Memory B cell (primary cell): ENCODE measurements at places on chromosomes 3 and 15.

DNA sequence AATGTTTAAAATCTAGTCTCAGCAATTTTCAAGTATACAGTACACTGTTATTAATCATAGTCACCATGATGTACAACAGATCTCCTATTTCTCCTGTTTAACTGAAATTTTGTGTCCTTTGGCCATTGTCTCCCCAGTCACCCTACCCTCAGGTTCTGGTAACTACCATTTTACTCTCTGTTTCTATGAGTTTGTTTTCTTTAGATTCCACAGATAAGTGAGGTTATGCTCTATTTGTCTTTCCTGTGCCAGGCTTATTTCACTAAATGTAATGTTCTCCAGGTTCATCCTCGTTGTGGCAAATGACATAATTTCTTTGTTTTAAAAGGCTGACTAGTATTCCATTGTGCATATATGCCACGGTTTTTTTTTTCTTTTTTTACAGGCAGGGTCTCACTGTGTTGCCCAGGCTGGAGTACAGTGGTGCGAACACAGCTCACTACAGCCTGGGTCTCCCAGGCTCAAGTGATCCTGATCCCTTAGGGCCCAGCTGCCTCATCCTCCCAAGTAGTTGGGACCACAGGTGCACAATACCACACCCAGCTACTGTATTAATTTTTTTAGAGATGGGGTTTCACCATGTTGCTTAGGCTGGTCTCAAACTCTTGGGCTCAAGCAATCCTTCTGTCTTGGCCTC is 50.0 kb downstream of the RAB7A start:
- no peaks in the 10 kb centered on the region for H3K27me3 ChIP-seq
- H3K36me3 ChIP-seq = peaks cover 15% of the 10 kb centered on the region
- H3K4me3 ChIP-seq = no peak overlapping the region
- DNase-seq = no peak
- peak overlapping the region; percentile 77 for H3K27ac ChIP-seq

GRCh38 chr3:59850417-59850816 is 800.6 kb upstream of the CFAP20DC start:
- H3K27ac ChIP-seq = no peak overlapping the region
- peaks cover 4% of the 10 kb centered on the region for H3K36me3 ChIP-seq
- H3K4me1 ChIP-seq = no peaks in the 10 kb centered on the region
- H3K27me3 ChIP-seq = no peaks in the 10 kb centered on the region
- no peak for DNase-seq
- H3K4me3 ChIP-seq = no peak overlapping the region

GRCh38 chr3:69011096-69011730 is 2.3 kb downstream of the EOGT start:
- H3K36me3 ChIP-seq = peaks cover 9% of the 10 kb centered on the region
- no peak for DNase-seq
- H3K27me3 ChIP-seq = no peaks in the 10 kb centered on the region
- H3K4me3 ChIP-seq = peak overlapping the region; percentile 41
- H3K27ac ChIP-seq = peak overlapping the region; percentile 35

GRCh38 chr3:136044980-136045745 is 79.6 kb downstream of the PPP2R3A start:
- H3K27me3 ChIP-seq = peaks cover 10% of the 10 kb centered on the region
- H3K36me3 ChIP-seq = no peaks in the 10 kb centered on the region

- peaks cover 5% of the 10 kb centered on the region for H3K27me3 ChIP-seq
- no peak for DNase-seq
- H3K4me1 ChIP-seq = peaks cover 6% of the 10 kb centered on the region
- H3K27ac ChIP-seq = no peak overlapping the region
Measured at GRCh38 chr15:55829826-55830225, 86.9 kb upstream of the PRTG start.

GRCh38 chr15:67006083-67007065 is 59.0 kb upstream of the SMAD3 start:
- no peak overlapping the region for H3K4me3 ChIP-seq
- H3K4me1 ChIP-seq = peaks cover 15% of the 10 kb centered on the region
- H3K27ac ChIP-seq = no peak overlapping the region
- no peak for DNase-seq
- H3K27me3 ChIP-seq = peaks cover 2% of the 10 kb centered on the region

GRCh38 chr3:13874891-13875290 is 5.0 kb downstream of the WNT7A start:
- no peak overlapping the region for H3K27ac ChIP-seq
- DNase-seq = no peak
- no peak overlapping the region for H3K4me3 ChIP-seq
- no peaks in the 10 kb centered on the region for H3K36me3 ChIP-seq
- H3K4me1 ChIP-seq = peaks cover 2% of the 10 kb centered on the region
- peaks cover 23% of the 10 kb centered on the region for H3K27me3 ChIP-seq

DNA sequence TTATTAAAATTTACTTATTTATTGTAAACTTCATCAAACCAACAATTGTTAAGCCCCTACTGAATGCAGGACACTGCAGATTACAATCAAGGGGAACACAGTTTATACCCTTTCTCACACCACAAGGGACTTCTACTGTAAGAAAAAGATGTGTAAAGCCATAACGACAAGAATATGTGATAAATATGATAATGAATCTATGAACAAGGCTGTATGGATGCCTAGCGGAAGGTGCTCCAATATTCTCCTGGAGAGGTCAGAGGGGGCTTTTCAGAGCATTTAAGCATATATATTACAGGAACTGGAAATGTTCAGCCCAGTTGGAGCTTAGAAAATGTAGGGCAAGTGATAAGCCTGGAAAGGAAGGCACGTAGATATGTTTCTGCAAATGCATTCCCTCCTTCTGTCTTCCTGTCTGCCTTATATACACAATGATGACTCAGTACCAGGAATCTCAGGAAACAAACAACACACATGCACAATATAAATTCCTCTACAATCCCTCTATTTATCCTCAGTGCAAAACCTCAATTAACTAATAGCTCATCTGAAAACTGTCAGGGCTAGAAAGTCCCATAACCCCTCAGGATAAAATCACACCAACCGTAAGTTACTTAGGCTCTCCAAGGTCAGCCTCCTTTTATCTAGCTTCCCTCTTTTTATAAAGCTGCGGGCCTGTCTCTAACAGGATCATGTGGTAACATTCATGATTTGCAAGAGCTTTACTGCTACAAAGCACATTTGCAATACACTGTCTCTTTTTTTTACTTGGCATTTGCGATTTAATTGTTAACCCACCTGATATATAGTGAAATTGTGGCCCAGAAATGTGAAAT is 393.1 kb downstream of the LPP start:
- no peak overlapping the region for H3K27ac ChIP-seq
- H3K4me3 ChIP-seq = no peak overlapping the region
- H3K36me3 ChIP-seq = peaks cover 12% of the 10 kb centered on the region
- peaks cover 5% of the 10 kb centered on the region for H3K4me1 ChIP-seq

GRCh38 chr3:116877968-116878367 is 168.4 kb downstream of the TUSC7 start:
- H3K27me3 ChIP-seq = peaks cover 2% of the 10 kb centered on the region
- no peak for DNase-seq
- peaks cover 8% of the 10 kb centered on the region for H3K36me3 ChIP-seq

- no peak for DNase-seq
- H3K4me3 ChIP-seq = no peak overlapping the region
- peaks cover 3% of the 10 kb centered on the region for H3K36me3 ChIP-seq
- H3K27ac ChIP-seq = no peak overlapping the region
- no peaks in the 10 kb centered on the region for H3K27me3 ChIP-seq
Measured at GRCh38 chr3:20222274-20222673, 36.3 kb upstream of the SGO1 start.

DNA sequence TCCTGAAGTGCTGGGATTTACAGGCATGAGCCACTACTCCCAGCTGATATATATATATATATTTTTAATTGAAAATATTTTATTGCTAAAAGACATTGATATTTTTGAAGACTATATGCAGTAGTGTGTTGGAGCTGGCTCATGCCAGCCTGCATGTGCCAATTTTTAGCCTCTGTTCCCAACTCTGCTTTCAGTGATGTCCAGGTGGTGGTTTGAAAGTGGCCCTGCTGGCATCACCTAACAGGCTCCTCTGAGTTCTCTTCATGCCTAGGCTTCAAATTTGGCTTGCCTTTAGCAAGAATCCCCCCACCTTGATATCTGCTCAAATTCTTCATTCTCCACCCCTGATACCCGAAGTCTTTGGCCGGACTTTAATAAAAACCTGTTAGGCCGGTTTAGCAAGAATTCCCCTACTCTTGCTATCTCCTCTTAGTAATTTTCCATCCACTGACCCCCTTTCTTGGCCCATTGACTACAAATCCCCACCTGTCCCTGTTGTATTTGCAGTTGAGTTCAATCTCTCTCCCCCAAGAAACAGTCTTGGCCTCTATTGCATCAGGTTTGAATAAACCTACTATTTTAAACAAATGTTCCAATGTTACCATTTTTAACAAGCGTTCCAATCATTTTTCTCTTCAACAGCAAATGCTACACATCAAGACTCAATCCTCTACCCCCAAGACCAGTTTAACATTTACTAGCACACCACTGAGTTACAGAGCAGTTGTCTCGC is 23.9 kb upstream of the CTSH start:
- no peak overlapping the region for H3K27ac ChIP-seq
- no peak for DNase-seq
- H3K4me1 ChIP-seq = no peaks in the 10 kb centered on the region
- no peaks in the 10 kb centered on the region for H3K27me3 ChIP-seq

GRCh38 chr15:36605604-36606263 is 26.3 kb downstream of the CDIN1 start:
- no peaks in the 10 kb centered on the region for H3K36me3 ChIP-seq
- DNase-seq = no peak
- H3K4me1 ChIP-seq = peaks cover 4% of the 10 kb centered on the region
- no peak overlapping the region for H3K27ac ChIP-seq

DNA sequence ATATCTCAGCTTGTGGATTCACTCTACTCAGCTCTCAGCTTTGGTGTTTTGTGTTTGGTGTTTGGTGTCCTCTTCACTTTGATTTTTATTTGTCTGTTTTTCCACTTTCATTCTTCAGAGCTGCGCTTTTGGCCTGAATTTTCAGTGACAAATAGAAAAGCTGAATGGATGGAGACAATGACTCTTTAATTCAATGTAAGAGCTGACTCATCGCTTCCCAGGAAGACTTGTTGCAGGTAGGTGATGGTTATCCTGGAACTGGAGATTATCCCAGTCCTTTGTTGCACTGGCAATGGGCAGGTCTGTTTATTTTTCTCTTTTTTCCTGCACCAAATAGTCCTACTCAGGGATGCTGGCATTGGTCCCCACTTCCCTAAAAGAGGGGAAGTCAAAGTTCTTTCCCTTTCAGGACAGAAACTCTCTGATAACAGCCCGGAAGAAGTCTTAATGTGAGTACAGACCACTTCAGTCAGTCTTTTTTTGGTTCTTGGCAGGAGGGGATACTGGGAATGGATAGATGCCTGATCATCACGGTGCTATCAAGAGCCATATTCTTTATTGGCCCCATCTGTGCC is 12.4 kb upstream of the AEN start:
- peaks cover 10% of the 10 kb centered on the region for H3K4me1 ChIP-seq
- H3K4me3 ChIP-seq = no peak overlapping the region
- no peak for DNase-seq
- H3K27ac ChIP-seq = no peak overlapping the region

DNA sequence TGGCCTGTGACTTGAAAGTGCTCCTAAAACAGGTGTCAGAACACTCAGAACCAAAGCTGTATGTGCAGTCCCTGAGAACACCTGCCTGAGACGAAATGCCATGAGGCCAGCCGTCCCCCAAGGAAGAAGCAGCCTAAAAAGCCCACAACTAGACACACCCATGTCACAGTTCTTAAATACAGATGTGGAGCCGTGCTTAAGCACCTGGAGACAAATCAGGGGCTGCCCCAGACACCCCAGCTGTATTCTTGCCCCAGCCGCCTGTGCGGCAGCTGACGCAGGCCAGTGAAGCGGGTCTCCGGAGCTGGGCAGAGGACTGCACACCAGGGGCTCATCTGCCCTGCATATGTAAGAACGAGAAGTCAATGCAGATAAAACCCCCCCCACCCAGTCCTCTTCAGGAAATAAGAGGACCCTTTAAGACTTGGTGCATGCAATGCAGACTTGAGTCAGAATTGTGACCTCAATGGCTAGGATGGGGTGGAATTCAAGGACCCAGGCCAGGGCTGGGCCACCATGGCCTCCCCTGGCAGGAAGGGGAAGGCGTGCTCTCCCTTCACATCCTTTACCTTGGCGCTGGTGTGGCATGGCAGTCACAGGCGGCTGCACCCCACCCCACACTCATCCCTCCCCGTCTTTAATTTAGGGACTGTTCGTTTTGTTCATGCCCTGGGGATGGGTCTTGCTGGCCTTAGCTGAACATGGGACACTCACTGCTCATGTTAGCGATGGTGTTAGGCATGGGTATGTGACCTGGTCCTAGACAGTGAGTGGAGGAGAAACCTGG is 27.7 kb upstream of the PLXNA1 start:
- no peak overlapping the region for H3K27ac ChIP-seq
- peaks cover 13% of the 10 kb centered on the region for H3K36me3 ChIP-seq
- peaks cover 6% of the 10 kb centered on the region for H3K4me1 ChIP-seq
- no peak overlapping the region for H3K4me3 ChIP-seq
- H3K27me3 ChIP-seq = no peaks in the 10 kb centered on the region

- no peak overlapping the region for H3K4me3 ChIP-seq
- DNase-seq = no peak
- no peaks in the 10 kb centered on the region for H3K36me3 ChIP-seq
- no peaks in the 10 kb centered on the region for H3K4me1 ChIP-seq
Measured at GRCh38 chr15:86772369-86773059, 692.8 kb downstream of the AGBL1 start.

DNA sequence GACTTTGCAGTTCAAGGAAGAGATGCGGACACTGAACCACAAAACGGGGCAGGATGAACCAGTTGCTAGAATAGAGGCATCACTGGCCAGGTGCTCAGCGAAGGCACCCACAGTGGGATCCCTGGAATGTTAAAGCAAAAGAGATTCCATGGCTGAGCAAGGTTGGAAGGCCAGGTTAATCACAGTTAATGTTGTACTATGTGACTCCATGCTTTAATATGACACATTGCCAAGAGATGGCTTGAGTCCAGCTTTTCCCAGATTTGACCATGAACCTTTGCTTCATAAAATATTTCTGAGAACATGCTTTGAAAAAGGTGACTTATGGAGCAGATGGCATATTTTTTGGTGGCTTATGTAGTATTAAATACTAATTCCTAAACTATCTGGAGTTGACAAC is 76.2 kb upstream of the CMTM7 start:
- no peak overlapping the region for H3K4me3 ChIP-seq
- no peaks in the 10 kb centered on the region for H3K36me3 ChIP-seq
- H3K27ac ChIP-seq = no peak overlapping the region
- H3K27me3 ChIP-seq = peaks cover 3% of the 10 kb centered on the region

GRCh38 chr3:7843441-7843840 is 658.2 kb upstream of the LMCD1 start:
- H3K36me3 ChIP-seq = no peaks in the 10 kb centered on the region
- no peak overlapping the region for H3K4me3 ChIP-seq
- no peaks in the 10 kb centered on the region for H3K4me1 ChIP-seq
- H3K27ac ChIP-seq = no peak overlapping the region
- no peak for DNase-seq

- no peak overlapping the region for H3K27ac ChIP-seq
- no peak for DNase-seq
Measured at GRCh38 chr3:177471733-177472480, 274.6 kb upstream of the TBL1XR1 start.

GRCh38 chr3:9247361-9247940 is 2.0 kb downstream of the SRGAP3 start:
- no peak overlapping the region for H3K4me3 ChIP-seq
- H3K4me1 ChIP-seq = peaks cover 19% of the 10 kb centered on the region
- no peak for DNase-seq
- H3K27ac ChIP-seq = no peak overlapping the region
- H3K36me3 ChIP-seq = no peaks in the 10 kb centered on the region
